GM06990 (cell line): ENCODE measurements at places on chromosomes 6 and 20.
A peak's percentile ranks its signal among the peaks of the same experiment; 100 is the strongest.

- DNase-seq, result no peak
Measured at GRCh38 chr20:49631061-49631716, 63.3 kb upstream of the PTGIS start.

- no peak for DNase-seq
Measured at GRCh38 chr20:17694767-17695166, 5.0 kb upstream of the BANF2 start.

- DNase-seq, result no peak
Measured at GRCh38 chr6:108690326-108691049, 129.8 kb downstream of the FOXO3 start.

- no peak for DNase-seq
Measured at GRCh38 chr20:59095140-59095539, 52.6 kb upstream of the PRELID3B start.

GRCh38 chr20:17636523-17637412, 45.3 kb downstream of the RRBP1 start:
- no peak for DNase-seq

- DNase-seq, result no peak
Measured at GRCh38 chr20:43571771-43572170, 12.9 kb downstream of the SGK2 start.

GRCh38 chr6:98880486-98880885, 46.1 kb downstream of the POU3F2 start:
- peak; percentile 9 for DNase-seq

DNA sequence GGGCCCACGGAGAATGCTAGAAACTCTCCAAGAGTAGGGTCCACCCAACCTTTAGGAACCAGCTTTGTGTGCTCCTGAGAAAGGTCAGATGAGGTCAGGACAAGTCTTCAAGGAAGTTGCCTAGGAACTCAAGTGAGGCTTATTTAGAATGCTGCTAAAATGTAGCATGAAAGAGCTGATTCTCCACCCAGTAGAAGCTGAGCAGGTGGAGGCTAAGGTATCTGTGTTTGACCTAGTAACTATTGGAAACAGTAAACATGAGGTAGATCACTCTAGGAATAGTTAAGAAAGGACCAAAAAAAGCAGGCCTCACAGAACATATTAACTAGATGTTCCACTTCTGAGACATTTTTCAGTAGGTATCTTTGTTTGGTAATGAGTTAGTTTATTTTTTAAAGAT, 13.9 kb downstream of the CEP43 start:
- DNase-seq, result no peak

DNA sequence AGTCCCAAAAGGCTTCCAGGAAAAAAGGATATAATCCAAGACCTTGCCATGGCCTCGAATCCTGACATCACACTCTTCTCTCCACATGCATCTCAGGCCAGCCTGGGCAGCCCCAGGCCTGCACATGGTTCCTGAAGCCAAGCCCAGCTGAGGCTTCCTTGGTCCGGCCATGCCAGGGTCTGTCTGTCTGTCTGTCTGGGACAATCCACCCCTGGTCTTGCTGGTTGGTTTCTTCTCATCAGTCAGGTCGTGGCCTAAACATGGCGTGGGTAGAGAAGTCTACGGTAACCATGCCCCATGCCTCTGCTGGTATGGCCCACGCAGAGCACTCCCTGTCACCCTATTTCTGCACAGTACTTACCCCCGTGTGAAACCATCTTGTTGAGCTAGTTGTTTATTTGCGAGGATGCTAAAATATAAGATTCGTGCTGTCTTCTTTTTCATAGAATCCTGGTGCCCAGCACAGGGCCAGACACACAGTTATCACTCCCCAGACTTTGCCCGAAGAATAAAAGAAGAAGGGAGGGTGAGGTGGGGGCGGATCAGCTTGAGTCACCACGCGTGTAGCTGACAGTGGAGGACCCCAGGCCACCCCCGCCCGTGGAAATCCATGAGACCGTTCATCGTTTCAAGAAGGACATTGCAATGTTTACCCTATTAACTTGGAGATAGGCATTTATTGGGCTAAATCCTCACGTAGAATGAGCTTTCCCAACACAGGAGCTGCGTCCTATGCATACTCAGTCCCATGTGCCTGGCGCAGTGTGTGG, 107.2 kb downstream of the RNASET2 start:
- DNase-seq, result no peak

DNA sequence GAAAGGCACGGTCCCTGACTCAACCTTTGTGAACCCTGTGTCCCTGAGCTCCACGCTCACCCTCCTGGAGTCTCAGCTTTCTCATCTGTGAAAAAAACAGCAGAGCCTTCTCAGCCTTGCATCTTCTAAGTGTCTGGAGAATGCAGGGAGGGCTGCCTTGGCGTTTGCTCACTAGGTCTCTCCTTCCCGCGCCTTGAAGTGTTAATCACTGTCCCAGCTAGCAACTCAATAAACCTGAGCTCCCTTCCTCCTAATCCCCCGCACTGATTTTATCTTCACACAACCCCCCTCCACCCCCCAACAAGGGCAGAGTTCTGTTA, 34.9 kb upstream of the FOXC1 start:
- DNase-seq, result no peak

GRCh38 chr6:105005451-105005850, 48.5 kb downstream of the LIN28B start:
- DNase-seq, result no peak

DNA sequence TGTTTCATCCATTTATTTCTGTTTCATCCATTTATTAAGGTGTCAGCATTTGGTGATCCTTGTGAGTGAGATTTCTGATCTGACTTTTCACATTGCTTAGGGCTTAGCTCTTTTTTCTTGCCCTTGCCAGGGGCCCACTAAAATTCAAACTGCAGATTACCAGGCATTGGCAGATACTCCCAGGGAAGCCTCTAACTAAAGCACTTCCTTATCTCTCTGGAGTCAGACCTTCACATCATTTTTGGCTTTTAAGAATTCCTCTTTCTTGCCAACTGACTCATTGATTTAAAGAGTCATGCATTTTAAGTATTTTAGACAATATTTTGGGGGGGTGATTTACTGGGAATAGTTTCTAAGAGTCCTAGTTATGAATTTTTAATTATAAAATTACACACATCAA, 2.6 kb upstream of the WFDC8 start:
- no peak for DNase-seq

GRCh38 chr6:98215531-98215930, 618.8 kb upstream of the POU3F2 start:
- no peak for DNase-seq

DNA sequence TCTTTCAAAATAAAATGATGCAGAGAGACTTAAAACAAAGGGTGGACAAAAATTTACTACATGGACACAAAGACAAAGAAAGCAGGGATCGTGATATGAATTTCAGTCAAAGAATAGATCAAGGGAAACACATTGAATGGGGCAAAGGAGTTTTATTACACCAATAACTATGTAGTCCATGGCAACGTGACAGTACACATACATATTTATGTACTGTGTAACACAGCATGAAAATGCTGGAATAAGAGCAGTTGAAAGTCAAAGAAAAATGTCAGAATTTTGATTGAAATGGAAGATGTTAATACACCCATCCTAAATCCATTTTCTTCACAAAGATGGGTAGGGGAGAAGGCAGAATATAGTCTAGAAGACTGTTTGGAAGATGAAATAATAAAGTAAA, 9.4 kb upstream of the RIN2 start:
- no peak for DNase-seq

DNA sequence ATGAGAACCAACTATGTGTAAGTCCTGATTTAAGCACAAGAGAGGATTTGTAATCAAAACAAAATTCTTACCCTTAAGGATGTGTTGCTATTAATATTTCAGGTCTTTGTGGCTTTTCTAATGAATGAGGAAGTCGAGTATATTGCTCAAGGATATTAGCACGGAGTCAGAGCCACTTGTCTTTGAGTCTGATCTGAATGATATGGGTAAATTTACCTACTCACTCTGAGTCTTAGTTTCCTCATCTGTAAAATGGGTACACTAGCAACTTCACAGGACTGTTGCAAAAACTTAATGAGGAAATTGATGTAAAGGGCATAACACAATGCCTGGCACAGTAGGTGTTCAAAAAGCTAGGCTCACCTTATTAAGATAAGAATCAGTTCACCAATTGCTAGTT, 30.0 kb upstream of the QKI start:
- no peak for DNase-seq

- no peak for DNase-seq
Measured at GRCh38 chr6:116969211-116969863, 92.3 kb downstream of the RFX6 start.

DNA sequence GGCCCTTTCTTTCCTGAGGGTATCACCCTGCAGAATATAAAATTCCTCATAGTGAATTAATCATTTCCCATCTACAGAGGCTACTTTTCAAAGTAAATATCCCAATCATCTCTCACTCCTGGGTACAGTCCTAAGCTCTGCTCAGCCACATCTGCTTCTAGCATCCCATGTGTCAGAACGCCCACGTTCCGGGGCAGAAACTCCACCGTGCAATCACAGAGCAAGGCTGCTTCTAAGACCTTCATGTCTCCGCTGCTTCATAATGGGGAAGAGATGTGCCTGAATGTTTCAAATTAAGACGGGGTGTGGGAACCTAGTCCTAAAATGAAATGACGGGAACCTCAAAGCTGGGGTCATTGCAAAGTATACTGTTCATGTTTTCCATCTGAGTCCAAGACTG, 208.8 kb upstream of the GMDS start:
- no peak for DNase-seq

DNA sequence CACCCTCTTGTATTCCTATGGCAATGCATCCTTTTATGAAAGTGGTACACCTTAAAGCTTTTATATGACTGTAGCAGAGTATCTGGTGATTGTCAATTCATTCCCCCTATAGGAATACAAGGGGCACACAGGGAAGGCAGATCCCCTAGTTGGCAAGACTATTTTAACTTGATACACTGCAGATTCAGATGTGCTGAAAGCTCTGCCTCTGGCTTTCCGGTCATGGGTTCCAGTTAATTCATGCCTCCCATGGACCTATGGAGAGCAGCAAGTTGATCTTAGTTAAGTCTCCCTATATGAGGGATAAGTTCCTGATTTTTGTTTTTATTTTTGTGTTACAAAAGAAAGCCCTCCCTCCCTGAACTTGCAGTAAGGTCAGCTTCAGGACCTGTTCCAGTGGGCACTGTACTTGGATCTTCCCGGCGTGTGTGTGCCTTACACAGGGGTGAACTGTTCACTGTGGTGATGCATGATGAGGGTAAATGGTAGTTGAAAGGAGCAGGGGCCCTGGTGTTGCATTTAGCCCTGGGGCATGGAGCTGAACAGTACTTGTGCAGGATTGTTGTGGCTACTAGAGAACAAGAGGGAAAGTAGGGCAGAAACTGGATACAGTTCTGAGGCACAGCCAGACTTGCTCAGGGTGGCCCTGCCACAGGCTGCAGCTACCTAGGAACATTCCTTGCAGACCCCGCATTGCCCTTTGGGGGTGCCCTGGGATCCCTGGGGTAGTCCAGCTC, 292.1 kb downstream of the ESR1 start:
- DNase-seq, result no peak

GRCh38 chr20:23200413-23200812, 114.3 kb upstream of the CD93 start:
- DNase-seq, result peak; percentile 57

DNA sequence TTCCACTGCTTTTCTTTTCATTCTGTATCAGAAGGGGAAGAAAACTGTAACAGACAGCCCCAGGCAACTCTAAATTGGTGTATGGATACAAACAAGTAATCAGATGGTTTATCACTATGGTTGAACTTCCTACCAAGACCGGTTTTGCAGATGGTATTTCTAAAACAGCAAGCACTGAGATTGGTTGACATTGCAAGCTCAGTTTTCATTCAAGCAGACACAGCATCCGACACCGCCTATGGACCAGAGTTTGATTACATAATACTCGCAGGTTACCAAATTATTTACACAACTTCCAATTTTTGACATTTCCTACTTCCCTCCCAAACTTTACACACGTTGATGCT, 209.9 kb downstream of the ALDH8A1 start:
- DNase-seq, result no peak

DNA sequence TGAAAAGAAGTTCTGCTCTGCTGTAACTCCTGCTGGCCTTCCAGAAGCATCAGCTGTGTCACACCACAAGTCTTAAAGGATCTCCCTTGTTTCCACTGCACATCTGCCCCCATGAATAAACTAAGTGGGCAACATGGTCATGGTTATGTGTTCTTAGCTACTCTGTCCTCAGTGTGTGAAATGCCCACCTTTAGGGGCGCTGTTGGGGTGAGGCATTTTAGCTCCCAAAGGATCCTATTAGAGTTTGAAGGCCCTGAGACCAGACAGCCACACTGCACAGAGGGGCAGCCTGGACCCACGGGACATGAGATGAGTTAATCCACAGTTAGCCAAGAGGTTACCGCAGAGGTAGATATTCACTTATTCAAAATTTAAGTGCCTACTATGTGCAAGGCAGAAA, 294.3 kb upstream of the QKI start:
- DNase-seq, result no peak

GRCh38 chr6:105459049-105459448, 56.2 kb upstream of the PREP start:
- peak; percentile 78 for DNase-seq

- no peak for DNase-seq
Measured at GRCh38 chr6:5701174-5701573, 305.6 kb downstream of the NRN1 start.

DNA sequence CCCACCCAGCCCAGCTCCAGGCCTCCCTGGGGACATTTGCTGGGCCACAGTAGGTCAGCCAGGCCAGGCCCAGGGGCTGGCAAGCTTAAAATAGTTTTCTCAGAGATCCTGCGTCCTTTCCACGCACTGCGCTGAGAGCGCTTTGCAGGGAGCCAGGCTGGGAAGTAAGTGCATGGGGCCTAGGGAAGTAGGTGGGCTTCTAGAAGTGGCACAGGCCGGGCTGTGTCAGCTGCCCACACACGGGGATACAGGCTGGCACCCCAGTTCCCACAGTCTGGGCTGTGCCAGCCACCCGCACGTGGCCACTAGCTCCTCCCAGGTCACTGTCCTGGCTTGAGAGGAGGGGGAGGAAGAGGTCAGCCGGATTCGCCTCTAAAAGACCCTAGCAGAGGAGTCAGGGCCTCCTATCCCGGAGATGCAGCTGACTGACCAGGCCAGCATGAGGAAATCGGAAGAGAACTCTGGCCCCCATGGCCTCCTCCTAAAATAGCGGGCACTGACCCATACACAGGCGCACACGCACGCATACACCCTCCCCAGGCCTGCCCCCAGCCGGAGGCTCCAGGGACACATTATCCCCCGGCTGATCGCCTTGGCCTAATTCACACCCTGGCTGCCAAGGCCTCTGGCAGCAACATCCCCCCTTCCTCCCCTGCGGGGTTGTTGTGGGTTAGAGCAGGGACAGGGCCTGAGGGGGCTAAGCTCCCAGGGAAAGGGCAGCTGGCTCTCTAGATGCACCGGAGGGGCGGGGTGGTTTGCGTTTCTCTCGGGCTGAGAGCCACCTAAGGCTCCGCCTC, 5.4 kb downstream of the SLCO4A1 start:
- DNase-seq, result no peak

- DNase-seq, result peak; percentile 35
Measured at GRCh38 chr6:157056275-157056674, 267.0 kb downstream of the TMEM242 start.

- DNase-seq, result no peak
Measured at GRCh38 chr6:97406633-97407032, 123.6 kb upstream of the MMS22L start.
